ENCODE measurements at places on chromosomes 2 and 18. TPM values are rescaled to one million over a fixed set of nuclear protein-coding genes. Genes with fewer than 3 reads are reported as not detected.

The REG1B gene
- polyA plus RNA-seq: not detected

The VAMP8 gene
- polyA plus RNA-seq: 3.6 TPM

The DNMT3A gene
- 4.1 TPM for polyA plus RNA-seq

DNA sequence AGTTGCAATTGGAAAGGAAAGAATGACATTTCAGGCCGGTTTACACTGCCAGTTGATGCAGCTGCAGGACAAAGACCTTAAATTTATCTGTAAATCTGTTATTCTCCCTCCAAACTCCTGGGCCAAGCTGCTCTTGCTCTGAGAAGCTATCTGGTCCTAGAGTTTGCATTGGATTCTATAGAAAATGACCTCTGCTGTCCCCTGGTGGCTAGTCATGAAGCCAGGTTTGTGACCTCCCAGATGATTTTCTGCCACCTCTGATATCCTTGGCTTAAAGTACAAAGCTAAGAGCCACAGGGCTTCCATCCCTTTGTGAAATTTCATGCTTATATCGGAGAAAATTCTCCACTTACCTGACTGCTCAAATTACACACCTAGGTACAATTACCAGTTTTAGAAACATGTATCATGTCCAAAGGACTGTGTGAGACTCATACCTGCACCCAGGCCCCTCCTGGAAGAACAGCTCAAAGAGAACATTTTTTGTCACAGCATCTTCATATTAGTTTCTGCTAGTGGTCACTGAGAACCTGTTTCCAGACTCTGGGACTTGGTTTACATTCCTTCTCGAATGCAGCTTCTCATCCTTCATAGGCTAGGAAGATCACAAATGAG is 28.9 kb upstream of the IER3IP1 start:
- peak; percentile 3 for DNase-seq

DNA sequence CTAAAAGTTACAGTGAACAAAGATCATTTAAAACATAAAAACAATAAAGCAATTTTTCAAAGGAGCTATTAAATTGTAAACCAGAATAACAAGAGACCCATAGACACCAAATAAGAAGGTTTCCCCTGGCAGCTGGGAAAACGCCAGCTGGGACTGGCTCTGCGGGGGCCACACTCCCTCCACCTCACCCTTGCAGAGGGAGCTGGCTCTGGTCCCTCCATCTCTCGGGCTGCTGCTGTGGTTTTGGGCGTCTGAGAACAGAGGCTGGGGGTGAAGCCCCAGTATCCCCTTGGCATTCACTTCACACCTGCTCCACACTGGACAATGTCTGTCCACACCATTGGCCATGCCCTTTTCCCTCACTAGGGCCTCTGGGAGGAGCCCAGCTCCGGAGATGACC is 62.1 kb upstream of the OTOS start:
- no peak for DNase-seq

The RNF103 gene
- 17.6 TPM for polyA plus RNA-seq

GRCh38 chr2:238597638-238598528 is 171.2 kb downstream of the ASB1 start:
- DNase-seq: no peak

- no peak for DNase-seq
Measured at GRCh38 chr2:120807751-120808150, 72.1 kb downstream of the GLI2 start.

The ARHGAP25 gene
- 0.55 TPM for polyA plus RNA-seq

GRCh38 chr2:192655916-192656315 is 461.2 kb upstream of the TMEFF2 start:
- DNase-seq: no peak

The GPR155 gene
- 3.8 TPM for polyA plus RNA-seq

GRCh38 chr2:148162871-148163270 is 142.0 kb downstream of the MBD5 start:
- no peak for DNase-seq

GRCh38 chr18:29188760-29189159 is 1011.8 kb upstream of the CDH2 start:
- no peak for DNase-seq

The ANKRD23 gene
- 0.81 TPM for polyA plus RNA-seq

GRCh38 chr18:48137374-48138081 is 207.1 kb upstream of the SMAD2 start:
- DNase-seq: no peak

The GNLY gene
- not detected for polyA plus RNA-seq

DNA sequence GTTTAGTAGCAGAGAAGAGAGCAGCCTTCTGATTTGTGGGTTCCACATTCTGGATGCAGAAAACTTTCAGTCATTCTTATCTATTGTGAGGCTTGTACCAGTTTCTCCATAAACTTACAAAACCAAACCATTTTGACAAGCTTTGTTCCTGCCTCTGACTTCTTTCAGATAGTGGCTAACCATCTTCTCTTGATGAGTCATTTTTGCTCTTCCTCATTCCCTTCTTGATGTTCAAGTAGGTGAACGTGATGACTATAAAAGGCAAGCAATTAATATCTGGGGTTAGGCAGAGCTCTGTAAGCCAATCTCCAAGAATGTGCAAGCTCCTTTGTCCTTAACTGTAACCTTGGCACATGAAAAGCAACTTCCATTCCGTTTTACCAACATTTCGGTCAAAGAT is 2083.1 kb upstream of the PIK3C3 start:
- DNase-seq: no peak

The C2orf80 gene
- not detected for polyA plus RNA-seq

The CNDP1 gene
- not detected for polyA plus RNA-seq

The ABCB11 gene
- polyA plus RNA-seq: not detected

GRCh38 chr2:122210065-122210464 is 454.6 kb downstream of the TSN start:
- no peak for DNase-seq

The RFTN2 gene
- 5.2 TPM for polyA plus RNA-seq

- DNase-seq: no peak
Measured at GRCh38 chr2:232984451-232985207, 28.4 kb downstream of the NGEF start.

The SPATA3 gene
- polyA plus RNA-seq: not detected

DNA sequence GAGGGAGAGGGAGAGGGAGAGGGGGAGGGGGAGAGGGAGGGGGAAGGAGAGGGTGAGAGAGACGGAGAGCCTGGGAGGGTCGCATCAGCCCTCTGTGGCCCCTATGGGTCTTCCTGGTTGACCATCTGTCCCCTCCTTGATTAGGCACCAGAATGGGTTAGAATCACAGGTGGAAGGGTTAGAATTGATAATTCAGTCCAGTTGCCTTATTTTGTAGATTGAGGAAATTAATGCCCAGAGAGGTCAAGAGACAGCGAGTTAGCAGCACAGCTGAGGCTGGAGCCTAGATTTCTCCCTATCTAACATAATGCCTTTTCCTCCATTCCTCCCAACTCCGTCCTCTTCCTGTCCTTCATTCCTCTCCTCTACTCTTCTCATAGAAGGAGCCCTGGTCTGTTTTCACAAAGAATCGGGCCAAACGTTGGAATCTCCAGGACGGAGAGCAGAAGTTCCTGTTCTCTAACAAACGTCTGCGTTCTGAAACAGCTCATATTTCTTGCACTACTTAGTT is 338 bp upstream of the THUMPD2 start:
- no peak for DNase-seq

The HOXD4 gene
- not detected for polyA plus RNA-seq

- no peak for DNase-seq
Measured at GRCh38 chr2:58502931-58503330, 261.8 kb upstream of the FANCL start.

DNA sequence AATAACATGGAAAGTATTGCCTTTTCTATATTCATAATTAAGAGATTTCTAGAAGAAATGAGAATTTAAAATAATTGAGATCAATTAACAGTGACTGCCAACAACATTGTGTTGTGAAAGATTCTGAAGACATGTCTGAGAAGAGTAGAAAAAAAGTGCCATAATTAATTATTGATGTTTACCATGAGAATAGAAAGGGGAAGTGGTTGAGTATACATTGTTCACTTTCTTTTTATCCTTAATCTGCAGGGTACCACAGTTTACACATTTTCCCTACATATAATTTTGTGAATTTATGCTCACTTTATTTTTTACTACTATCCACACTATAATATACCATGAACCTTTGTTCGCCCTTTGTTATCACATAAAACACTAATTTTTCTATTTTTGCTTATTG is 47.1 kb upstream of the UBE2E3 start:
- DNase-seq: no peak

The HAUS1 gene
- polyA plus RNA-seq: 35.8 TPM

The NTSR2 gene
- not detected for polyA plus RNA-seq

- no peak for DNase-seq
Measured at GRCh38 chr2:119795309-119796303, 35.9 kb downstream of the PTPN4 start.

The HOXD13 gene
- not detected for polyA plus RNA-seq

GRCh38 chr2:178871536-178871935 is 64.3 kb upstream of the TTN start:
- no peak for DNase-seq

GRCh38 chr2:63675026-63675425 is 86.3 kb downstream of the MDH1 start:
- DNase-seq: no peak

DNA sequence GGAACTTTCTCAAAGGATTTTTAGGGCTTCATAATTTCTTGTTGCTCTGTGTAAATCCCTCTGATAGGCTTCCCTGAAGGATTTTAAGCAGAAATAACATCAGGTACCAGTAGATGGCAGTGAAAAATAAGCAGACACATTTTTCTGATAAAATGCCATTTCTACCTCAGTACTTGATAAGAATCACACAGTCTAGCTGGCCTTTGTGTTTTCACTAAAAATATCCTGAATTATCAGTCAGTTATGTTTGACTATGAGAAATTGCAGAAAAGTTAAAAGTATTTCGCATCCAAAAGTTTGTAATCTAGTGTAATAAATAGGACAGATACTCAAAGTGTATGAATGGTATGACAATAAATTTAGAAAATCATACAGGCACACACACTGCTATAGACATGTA is 68.7 kb downstream of the DNAJC10 start:
- DNase-seq: no peak

The TMEFF2 gene
- 4.1 TPM for polyA plus RNA-seq

DNA sequence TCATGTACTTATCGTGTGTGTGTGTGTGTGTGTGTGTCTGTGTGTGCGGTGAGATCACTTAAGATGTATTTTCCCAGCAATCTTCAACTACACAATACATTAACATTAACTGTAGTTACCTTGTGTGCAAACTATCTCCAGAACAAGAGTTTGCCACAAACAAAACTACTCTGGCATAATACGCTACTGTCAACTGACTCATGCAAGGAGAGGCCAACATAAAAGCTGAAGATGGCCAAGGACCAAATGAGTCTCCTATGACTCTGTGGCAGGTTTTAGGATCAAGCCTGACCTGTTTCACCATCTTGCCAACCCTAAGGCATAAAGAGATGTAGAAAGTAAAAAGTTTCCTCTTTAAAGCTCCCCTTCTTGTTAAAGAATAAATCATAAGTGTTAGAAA is 20.1 kb downstream of the CYB5A start:
- DNase-seq: no peak

Measured in AG04450 (cell line).